ENCODE measurements at places on chromosomes 4 and X.

DNA sequence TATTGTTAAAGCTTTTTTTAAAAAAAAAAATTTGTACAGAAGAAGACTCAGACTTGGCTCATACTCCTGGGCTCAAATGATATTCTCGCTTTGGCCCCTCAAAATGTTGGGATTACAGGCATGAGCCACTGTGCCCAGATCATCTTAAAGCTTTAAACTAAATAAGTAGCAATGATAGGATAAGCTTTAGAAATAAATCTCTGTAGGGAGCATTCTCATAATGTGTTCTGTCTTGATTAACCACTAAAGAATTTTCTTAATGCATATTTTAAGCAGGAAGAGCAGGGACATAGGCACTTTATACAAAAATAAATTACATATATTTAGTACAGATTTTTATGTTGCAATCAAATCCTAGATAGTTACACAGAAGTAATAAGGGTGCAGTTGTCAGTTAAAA is 667.2 kb downstream of the GRID2 start:
- peak; percentile 11 for DNase-seq

DNA sequence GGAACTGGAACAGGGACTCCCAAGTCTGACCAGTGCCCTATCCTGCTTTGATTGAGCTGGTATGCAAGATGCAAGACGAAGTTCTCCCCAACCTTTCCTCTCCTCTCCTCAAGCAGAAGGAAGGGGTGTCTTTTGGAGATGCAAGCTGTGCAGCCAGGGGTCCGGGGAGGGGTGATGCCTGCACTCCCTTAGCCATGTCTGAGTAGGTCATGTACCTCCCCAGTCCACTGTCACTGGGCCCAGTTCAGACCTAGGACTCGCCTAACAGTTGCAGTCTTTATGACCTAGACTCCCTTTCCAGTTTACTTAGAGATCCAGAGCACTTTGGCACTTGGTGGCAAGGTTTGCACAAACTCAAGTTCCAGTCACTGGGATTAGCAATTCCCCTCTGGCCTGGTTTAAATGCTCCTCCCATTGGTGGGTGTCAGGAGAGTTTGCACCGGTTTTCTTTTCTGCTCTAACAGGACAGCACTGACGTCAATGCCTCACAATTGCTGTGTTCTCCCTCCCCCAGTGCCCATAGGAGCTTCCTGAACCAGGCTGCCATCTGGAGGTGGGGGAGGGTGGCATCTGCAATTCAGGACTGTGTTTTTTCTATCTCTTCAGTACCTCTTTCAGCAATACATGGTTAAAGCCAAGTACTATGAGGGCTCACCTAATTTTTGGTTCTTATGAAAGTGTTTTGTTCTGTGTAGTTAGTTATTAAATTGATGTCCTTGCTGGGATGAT is 782.2 kb downstream of the ARAP2 start:
- DNase-seq = no peak

DNA sequence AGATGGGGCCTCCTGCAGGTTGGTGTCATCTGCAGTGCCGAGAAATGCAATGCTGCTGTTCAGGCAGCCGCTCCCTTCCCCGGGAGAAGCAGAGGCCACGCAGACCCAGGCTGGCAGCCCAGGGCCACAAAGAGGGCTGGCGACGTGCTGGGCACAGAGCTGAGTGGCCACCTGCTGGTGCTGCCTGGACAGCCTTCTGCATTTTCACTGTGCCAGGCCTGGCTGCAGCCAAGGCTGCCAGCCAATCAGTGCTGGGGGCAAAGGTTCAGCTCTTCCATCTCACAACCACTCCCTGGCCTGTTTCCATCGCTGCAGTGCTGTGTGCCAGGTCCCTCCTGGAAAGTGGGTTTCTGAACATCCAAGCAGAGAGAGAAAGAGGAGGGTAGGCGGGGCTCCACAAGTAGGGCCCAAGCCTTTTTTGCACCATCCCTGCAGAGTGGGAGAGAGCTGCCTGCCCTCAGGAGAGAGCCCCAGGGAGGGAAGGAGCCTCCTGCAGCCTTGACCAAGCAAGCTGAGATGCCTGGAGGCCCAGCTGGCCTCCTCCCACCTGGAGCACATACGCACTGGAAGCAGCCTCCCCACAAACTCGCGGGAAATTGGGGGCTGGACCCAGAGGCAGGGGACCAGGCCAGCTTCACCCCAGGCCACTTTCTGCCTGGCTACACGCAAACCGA is 20.1 kb downstream of the ADRA2C start:
- DNase-seq = no peak

- no peak for DNase-seq
Observed at GRCh38 chr4:121654738-121655137, 42.0 kb downstream of the ANXA5 start.

- no peak for DNase-seq
Observed at GRCh38 chrX:25544641-25545040, 528.9 kb upstream of the ARX start.

- DNase-seq = no peak
Observed at GRCh38 chr4:143406523-143406922, 69.8 kb downstream of the GAB1 start.

- DNase-seq = peak; percentile 58
Observed at GRCh38 chr4:173181848-173182247, 13.2 kb downstream of the GALNT7 start.

DNA sequence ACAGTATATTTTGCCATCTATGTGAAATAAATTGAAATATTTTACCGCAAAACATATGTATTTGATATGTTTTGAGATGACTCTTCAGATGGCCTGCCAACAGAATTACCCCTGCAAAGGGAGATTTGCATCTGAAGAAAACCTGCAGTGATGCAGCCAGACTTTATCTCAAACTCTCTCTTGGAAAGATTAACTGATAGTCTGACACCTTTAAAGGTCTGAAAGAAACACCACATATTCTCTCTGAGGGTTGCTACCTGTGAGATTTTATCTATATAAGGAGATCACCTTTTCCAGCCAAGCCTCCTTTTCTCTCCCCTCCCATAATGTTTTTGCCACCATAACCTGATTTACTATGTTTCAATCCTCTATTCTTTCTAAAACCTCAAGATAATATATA is 1106.3 kb upstream of the IGFBP7 start:
- no peak for DNase-seq

DNA sequence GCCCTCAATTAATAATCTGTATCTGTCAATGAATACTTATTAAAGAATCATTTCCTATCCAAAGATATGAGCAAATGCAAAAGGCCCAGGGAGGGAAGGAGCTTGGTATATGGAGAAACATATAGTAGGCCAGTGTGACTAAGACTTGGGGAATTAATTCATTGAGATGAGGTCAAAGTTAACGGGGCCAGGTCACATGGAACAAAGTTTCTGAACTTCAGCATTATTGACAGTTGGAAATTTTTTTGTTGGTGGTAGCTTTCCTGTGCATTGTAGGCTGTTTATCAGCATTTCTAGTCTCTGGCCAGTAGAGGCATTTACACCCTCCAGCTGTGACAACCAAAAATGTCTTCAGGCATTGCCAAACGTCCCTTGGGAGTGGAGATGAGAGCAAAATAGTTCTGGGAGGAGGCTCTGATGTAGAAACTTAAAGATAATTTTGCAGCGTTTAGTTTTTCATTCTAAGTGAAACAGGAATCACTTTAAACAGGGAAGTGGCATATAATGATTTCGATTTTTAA is 202.0 kb downstream of the SLC4A4 start:
- no peak for DNase-seq

GRCh38 chr4:15689540-15689939 is 7.9 kb downstream of the FAM200B start:
- DNase-seq = no peak

GRCh38 chr4:146407257-146407656 is 114.5 kb downstream of the SLC10A7 start:
- no peak for DNase-seq

- DNase-seq = no peak
Observed at GRCh38 chr4:163343604-163344146, at the start of gene NPY5R. TSS of gene NPY5R (plus strand) at chr4:163343892. CDS start at chr4:163350274, 6,382 bp downstream.

DNA sequence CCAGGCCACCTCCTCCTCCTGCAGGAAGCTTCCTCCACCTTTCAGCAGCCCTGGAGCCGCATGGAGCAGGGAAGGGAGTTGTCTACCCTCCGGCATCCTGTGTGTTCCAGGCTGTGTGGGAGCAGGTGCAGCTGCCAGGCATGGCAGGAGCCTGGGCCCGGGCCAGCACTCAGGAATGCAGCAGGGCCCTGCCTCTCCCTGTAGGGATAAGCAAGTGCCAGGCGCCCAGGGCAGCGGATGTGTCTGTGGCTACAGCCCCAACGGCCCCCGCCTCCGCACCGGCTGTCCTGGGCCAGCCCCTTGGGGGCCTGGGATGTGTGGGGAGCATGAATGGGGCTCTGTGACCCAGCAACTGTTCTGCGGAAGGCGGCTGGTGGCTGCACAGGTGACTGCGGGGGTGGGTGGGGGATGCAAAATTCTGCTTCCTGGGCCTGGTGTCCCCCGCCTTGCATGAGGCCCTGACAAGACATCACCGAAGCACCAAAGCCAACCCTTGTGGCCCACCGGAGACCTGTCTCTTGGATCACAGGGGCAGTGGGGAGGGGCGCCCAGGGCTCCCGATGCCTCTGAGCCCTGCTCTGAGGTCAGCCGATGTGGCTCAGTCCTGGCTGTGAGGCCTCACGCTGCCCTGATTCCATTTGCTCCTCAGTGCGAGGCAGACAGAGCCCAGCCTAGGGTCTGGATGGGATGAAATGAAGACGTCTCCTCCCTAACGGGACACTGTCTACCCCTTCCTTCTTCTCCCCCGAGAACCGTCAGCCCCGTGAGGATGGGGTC is 1.4 kb upstream of the DOK7 start:
- DNase-seq = no peak

- no peak for DNase-seq
Observed at GRCh38 chrX:57674861-57675260, 5.2 kb downstream of the NLRP2B start.

DNA sequence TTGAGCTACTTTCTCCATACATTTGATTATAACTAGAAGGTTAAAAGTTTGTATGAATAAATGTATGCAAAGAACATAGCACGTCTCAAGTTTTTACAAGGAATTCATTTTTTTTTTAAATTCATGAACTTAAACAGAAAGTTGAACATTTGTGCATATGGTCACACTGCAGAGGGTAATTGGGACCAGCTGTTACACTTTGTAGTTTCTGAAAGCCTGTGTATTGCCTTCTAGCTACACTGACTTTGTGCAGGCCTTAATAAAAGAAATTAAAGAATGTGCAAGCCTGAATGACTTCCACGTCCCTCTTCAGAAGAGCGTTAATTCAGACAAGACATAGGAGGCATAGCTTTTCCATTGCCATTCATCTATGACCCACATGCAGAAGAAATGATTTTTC is 153.1 kb upstream of the PCDH18 start:
- DNase-seq = peak; percentile 82
